ENCODE measurements at places on chromosomes 6 and 20.

- no peak for DNase-seq
These were observed 317.6 kb downstream of the BTBD9 start for GRCh38 chr6:38322138-38322537.

- DNase-seq: no peak
These were observed 88.5 kb downstream of the PSMG4 start for GRCh38 chr6:3347247-3347646.

DNA sequence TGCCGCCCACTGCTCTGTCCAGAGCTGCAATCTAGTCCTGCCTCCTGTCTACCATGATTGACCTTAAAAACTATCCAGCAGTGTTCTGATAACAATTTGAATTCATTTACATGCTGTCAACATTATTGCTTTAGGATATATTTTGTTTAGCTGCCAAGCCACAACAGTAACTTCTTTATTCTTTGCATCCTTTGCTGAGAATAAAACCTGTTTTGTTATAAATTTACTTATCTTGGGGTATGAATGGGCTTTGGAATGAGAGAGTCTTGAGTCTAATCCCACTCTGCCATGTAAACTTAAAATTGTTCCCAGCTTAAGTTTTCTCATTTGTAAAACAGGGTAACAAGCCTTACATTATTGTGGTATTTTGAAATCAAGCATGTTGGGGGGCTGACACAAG, 116.4 kb downstream of the FLRT3 start:
- no peak for DNase-seq

DNA sequence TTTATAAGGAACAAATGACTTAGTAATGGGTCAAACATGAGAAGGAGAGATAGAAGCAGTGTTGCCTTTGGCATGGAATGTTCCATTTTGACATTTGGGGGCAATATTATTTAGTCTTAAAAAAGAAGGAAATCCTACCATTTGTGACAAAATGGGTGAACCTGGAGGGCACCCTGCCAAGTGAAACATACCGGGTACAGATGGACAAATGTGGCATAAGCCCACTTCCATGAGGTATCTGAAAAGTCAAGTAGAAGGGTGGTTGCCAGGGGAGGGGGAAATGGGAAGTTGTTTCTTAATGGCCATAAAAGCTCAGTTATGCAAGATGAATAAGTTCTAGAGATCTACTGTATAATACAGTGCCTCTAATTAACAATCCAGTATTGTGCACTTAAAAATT, 269.3 kb downstream of the TBC1D7 start:
- DNase-seq: no peak

GRCh38 chr6:98641949-98642719, 192.2 kb upstream of the POU3F2 start:
- no peak for DNase-seq

- DNase-seq: no peak
These were observed 766 bp upstream of the TINAG start for GRCh38 chr6:54307439-54307910.

GRCh38 chr6:69866770-69867638, 648 bp downstream of the COL19A1 start:
- DNase-seq: peak; percentile 35

GRCh38 chr20:62739581-62740285, 31.1 kb downstream of the NTSR1 start:
- peak; percentile 75 for DNase-seq

DNA sequence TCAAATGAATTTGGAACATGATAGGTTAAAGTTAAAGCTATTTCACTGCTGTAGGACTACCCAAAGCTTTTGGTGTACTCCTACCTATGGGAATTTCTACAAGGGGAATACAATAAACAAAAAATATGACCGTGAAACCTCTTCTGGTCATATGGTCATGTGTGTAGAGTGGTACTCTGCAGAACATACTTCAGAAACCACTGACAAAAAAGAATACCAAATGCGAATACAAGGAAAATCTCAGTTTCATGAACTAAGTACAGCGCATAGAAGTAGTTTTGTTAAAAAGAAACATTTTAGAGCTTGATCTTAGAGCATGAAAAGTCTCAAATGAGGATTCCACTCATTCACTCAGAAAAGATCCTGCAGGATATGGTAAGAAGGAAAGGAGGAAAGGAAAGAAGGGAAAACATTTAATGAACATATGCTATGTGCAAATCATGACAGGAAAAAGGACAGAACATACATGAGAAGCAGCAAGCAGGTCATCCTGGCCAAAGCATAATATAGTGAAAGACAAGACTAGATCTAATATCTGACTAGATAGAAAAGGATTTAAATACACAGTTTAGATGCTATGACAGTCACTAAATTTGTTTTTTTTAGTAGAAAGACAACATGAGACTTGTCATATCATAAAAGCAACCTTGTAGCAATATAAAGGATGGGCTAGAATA, 36.5 kb downstream of the SNX14 start:
- DNase-seq: no peak

DNA sequence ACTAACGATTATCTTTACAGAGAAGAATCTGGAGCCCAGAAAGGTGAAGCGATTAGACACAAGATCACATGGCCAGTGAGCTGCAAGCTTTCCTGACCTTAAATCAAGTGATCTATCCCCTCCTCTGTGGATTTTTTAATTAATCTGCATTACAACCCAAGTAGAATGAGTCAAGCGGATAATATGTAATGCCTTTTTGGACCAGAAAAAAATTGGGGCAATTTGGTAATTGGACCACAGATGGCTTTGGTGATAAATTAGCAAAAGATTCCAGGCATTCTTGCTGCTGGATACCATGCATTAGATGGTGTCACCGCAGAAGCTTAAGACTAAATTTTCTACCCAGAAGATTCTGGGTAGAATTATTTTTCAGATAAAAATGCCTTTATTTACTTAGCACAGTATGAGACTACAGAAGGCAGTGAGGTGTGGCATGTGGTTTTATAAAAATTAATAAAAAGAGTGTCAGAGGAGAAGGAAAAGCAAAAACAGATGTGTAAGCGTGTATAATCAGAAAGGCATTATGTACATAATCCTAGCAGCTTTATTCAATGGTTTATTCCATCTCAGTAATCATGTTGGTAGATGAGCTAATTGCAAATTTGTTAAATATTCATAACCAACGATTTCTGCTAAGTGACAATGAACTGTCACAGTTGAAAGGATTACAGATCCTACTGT, 53.9 kb upstream of the PCSK2 start:
- DNase-seq: no peak

DNA sequence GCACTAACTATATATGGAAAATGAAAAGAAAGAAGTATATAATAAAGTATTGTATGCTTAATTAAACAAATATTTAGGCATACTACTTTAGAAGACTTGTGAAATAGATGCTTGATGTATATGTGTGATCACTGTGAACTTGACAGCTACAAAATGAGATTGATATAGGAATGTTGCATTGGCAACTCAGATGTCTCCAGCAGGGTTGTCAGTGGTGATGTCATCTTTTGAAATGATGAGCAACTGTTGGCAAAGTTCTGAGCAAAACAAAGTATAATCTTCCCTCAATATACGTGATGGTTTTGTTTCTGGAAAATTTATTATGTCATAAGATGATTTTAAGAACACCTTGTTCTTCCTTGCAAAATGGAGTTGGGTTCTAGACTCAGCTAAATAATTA, 133.8 kb downstream of the ARID1B start:
- DNase-seq: no peak

- no peak for DNase-seq
These were observed 1.1 kb upstream of the SLC4A11 start for GRCh38 chr20:3239867-3240775.

DNA sequence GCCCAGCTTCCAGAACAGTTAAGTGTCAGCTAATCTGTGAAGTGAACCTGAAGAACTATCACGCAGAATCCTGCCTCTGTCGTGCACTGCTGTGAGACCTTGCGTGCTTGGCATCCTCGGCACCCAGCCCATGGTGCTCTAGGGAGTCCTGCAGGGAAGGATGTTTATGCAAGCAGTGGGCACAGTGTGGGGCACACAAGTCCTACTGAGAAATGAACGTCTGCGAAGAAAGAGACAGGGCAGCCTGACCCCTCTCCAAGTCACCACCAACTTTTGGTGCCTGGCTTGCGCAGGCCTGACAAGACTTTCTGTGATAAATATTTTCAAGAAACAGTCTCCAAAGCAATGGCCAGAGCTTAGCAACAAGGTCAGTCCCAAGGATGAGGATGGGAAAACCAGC, 68.0 kb downstream of the MYH7B start:
- DNase-seq: no peak

DNA sequence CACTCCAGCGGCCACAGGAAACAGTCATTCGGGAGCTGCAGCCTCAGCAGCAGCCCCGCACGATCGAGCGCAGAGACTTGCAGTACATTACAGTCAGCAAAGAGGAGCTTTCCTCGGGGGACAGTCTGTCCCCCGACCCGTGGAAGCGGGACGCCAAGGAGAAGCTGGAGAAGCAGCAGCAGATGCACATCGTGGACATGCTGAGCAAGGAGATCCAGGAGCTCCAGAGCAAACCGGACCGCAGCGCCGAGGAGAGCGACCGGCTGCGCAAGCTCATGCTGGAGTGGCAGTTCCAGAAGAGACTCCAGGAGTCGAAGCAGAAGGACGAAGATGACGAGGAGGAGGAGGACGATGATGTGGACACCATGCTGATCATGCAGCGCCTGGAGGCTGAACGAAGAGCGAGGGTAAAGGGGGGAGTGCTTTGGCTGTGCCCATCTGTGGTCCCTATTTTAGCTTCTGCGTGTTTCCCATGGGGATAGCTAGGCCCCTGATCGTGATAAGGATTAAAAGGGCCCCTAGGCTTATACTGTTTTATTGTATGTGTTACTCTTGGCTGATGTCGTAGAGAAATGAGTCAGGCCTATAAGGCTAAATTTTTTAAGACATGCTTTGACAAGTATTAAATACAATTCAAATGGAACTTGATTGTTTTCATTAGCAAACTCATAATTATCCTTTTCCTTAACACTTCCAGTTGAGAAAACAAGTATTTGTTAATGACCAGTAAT, 45.5 kb upstream of the KIF25 start:
- no peak for DNase-seq

- peak; percentile 31 for DNase-seq
These were observed 67.4 kb downstream of the MOXD1 start for GRCh38 chr6:132333639-132334520.

DNA sequence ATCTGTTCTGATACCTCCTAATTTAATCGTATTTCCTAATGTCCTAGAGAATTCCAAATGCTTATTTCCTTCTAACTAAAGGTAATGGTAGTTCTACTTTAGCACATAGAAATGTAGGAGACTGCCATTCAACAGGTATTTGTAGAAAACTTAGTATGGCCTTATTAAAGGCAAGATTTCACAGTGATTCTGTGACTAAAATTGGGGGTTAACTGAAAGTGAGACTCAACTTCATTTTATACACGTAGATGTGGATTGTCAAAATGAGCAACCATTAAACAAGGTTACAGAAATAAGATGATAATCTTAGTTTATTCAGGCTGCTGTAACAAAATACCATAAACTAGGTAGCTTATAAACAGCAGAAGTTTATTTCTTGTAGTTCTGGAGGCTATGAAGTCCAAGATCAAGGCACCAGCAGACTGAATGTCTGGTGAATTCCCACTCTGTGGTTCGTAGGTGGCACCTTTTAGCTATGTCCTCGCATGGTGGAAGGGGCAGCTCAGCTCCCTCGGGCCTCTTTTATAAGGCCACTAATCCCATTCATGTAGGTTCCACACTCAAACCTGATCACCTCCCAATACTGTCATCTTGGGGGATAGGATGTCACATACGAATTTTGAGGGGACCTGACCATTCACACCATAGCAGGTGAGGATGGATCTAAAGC, 38.7 kb downstream of the TAB2 start:
- no peak for DNase-seq

- DNase-seq: no peak
These were observed 28.7 kb downstream of the LAMA4 start for GRCh38 chr6:112225691-112226090.

DNA sequence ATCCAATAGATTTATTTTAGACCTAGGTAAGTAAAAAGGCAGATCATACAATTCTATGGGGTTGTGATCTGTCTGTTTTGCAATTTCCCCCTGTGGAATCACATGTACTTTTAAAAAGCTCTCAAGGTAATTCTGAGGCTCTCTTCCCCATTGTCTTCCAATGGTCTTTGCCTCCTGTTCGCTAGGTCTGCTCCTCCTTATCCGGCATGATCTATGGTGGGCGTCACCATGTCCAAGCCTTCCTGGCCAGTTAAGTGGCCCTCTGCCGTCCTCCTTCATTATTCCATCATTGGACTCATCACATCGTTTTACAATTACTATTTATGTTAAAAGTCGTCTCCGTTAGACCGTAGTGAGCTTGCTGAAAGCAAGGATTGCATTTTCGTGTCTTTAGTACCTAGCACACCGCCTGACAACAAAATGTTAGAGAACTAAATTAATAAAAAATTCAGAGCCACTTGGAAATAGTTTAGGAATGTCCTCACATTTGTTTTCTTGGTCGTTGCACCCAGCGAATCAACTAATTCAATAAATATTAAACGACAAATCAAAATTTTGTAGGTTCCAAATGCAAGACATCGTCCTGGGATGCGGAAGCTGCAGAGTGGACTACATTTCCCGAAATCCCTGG, 2.2 kb upstream of the STXBP5 start:
- DNase-seq: peak; percentile 25

DNA sequence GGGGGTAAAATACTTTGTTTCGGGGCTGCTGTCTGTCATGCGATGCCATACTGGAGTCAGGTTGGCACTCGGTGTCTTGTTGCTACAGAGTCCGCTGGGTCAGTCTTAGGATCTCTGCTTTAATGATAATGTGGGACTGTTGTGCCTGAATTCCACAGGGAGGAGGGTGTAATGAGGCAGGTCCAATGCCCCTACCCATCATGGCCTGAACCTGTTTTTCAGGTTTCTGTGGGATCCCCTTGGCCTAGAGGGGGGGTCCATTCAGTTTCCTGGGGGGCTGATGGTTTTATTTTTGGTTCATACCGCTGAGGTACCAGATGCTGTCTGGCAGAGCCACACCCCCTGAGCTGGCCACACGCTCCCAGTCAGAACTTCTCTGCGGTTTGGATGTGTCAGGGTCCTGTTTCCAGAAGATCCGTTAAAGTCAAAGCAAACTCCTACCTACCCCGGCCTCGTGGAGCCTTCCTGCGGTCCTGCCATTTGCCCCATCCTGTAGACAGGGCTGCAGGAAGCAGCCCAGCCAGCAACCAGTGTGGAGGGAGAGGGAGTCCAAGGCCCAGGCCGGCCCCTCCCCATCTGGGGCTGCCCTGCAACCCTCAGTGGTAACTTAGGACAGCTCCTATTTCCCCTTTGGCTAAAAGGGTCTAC, 69.7 kb downstream of the TCP11 start:
- no peak for DNase-seq

DNA sequence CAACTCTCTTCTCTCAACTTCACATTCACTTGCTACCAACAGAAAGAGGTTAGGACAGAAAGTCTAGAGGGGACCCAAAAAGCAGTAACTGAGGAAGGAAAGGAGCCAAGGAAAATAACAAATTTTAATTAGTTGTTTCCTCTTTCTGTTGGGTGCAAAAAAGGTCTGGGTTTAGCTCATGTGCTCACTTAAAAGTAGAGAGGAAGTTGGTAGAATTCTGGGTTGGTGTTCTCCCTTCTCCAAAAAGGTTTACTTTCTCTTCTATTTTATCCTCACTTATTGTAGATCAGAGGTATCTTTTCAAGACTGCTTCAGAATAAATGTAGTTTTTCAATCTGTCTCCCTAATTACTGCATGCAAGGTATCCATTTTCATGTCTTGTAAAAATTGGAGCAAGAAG, 42.8 kb downstream of the MAP3K7 start:
- DNase-seq: no peak

- DNase-seq: no peak
These were observed 196.7 kb downstream of the MOXD1 start for GRCh38 chr6:132204591-132204990.
